Activated naive CD4-positive, alpha-beta T cell (primary cell): ENCODE measurements at places on chromosomes 1 and 21.

DNA sequence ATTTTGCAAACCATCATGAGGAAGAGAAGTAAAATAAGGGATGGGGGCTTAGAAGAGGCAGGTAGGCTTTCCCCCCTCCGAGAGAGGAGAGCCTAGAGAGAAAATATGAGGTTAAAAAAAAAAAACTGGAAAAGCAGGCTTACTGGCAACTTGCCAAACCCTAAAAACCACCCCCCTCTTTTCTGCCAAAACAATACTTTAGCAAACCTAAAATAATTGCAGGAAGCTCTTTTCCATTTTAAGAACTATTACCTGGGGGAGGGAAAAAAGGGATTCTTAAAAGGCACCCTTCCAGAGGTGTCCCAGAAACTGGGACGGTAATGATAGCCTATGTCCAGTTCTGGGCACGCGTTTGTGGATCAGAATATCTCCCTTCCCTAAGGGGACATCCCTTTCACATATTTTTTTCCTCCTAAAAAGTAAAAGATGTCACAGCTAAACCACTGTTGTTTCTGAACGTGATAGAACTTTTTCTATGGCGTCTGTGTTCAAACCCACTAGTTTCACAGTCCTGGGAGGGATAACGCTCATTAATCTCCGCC lies 1.1 kb upstream of the NFIA start:
- no peak for DNase-seq

DNA sequence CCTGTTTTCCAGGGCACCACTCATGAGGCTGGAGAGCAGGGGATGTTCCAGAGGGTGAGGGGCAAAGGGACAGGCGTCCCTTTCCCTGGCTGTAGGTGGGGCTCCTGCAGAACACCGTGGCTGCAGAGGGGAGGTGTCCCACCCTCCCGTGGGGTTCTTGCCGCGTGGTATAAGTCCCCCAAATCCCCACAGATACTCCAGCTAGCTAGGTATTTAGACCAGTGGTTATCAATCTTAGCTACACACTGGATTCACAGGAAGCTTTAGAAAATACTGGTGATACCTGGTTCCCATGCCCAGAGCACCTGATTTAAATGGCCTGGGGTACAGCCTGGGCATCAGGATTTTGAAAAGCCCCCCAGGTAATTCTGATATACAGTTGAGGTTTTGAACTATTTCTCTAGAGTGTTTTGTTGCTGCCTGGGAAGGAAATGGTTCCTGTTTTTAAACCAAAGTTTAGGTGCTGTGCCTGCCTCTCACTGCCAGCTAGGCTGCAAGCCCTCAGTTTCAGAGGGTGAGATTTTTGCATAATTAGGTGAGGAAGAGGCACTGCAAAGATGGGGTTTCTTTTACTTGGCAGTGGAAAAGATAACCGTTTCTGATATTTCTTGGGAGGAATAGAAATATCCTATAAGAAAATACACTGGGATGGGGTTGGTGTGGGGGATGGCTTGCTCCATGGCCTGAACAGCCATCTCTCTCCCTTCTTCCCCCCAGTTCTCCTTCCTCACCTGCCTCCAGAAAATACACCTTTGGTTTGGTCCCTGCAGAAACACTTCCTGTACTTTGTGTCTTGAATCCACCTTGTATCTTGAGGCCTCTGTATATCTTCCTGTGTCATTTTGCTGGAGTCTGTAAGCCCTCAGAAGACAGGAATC lies 51.7 kb downstream of the RASSF5 start:
- no peak for DNase-seq

GRCh38 chr1:21340230-21340945 lies 50.1 kb upstream of the ECE1 start:
- DNase-seq, result no peak

- DNase-seq, result no peak
Measured at GRCh38 chr1:111471012-111471411, 2.8 kb upstream of the C1orf162 start.

DNA sequence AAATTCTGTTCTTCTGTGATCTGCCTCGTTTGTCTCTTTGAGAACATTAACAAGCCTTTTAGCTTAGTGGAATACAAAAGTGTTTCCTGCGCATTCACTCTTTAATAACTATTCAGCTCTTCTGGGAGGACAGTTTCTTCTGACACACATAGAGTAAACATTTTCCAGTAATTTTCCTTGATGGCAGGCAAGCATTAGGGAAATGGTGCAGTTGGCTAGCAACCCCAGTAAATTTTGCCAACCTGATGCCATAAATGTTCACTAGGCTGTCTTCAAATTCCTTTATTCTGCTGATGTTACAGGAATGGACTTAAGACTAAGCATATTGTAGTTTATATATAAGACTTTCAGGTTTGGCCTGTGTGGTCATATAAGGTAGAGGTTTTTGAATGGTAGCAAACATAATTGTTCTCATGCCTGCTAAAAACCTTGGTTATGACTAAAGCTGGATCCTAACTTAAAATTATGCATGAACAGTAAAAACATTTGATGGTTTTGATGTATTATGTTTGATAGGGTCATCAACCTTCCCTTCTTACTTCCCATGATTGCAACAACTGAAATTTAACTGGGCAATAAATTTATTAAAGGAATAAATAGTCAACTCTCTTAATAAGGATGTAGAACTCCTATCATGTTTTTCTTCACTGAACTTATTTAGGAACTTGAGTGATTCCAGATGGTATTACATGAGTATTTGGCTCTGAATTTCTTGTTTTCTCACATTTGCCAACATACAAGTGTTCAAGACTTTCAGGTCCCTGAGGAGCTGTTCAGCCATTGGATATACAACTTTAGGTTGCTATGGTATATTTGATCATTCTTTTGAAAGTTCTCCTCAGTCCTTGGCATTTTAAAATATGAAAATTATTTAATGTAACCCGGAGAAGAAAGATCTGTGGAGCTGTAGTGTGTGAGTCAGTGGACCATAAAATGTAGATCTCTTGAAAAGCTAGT lies 223.4 kb downstream of the FMN2 start:
- DNase-seq, result no peak

DNA sequence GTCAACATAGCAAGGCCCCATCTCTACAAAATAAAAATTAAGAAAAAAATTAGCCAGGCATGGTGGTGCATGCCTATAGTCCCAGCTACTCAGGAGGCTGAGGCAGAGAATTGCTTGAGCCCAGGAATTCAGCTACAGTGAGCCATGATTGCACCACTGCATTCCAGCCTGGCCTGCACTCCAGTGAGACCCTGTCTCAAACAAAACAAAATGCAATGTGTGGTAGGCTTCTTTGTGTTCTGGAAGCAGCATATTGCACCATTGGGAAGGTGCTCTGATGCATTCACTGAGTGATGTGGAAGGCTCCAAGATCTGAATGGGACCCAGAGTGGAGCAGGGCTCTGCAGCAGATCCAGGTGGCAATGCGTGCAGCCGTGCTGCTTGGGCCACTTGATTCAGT lies 99.6 kb upstream of the COG2 start:
- no peak for DNase-seq

- no peak for DNase-seq
Measured at GRCh38 chr1:159199901-159200300, 4.8 kb upstream of the ACKR1 start.

GRCh38 chr21:37878946-37879660 lies 37.2 kb downstream of the KCNJ6 start:
- no peak for DNase-seq

DNA sequence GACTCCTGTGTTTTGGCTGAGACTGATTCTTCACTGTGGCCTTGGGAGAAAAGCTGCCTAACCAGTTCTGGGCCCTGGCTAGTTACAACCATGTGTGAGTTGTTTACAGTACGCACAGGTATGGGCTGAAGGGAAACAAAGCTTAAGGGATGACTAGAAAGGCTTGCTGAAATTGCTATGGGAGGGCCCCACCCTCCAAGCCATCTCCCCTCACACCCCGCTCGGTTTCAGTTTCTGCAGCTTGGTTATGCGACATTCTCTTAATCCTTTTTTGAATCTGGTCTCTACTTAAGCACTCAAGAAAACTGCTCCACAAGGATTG lies 43.1 kb downstream of the PBX1 start:
- DNase-seq, result no peak

- no peak for DNase-seq
Measured at GRCh38 chr1:155253797-155254196, 1.5 kb downstream of the ENTREP3 start.

- no peak for DNase-seq
Measured at GRCh38 chr21:42671778-42672593, 18.6 kb downstream of the PDE9A start.

GRCh38 chr1:160097911-160098851 lies at the start of gene IGSF8:
IGSF8 (minus strand) TSS chr1:160098619; CDS start chr1:160098472, 147 bp downstream.
- peak; percentile 97 for DNase-seq

- no peak for DNase-seq
Measured at GRCh38 chr1:225532240-225532944, 104.6 kb upstream of the LBR start.

DNA sequence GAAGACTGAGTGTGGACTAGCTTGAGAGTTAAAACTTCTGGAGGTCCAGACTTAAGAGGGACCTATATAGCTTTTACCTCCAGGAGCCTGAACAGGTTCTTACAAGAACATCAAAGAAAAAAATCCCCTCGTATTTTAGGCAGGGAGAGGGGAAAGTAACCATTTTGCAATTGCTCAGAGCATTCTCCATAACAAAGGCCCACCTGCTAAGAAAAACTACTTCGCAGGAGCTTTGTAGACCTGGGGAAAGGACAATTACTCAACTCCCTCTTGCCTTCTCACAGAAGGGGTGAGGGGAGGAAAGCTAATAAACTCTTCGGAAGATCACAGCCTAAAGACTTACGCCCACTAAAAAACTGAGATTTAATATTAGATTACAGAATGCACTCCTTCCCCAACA lies 86.3 kb downstream of the RERE start:
- no peak for DNase-seq

GRCh38 chr1:29670752-29671151 lies 434.4 kb downstream of the PTPRU start:
- DNase-seq, result no peak

DNA sequence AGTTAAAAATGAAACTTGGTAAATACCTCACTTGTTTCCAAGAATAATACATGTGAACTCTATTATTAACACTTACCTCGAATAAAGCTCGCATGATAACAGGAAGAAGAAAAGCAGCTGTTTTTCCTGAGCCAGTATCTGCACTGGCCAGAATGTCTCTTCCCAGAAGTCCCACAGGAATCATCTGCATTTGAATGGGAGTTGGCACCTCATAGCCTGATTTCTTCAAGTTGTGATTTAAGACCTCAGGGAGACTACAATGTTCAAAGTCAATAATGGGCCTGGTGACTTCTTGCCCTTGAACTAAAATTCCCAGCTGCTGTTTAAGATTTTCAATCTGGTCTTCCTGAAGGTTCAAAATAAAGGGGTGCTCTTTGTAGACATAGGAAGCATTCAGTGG lies 3.8 kb downstream of the DDX59 start:
- DNase-seq, result no peak

DNA sequence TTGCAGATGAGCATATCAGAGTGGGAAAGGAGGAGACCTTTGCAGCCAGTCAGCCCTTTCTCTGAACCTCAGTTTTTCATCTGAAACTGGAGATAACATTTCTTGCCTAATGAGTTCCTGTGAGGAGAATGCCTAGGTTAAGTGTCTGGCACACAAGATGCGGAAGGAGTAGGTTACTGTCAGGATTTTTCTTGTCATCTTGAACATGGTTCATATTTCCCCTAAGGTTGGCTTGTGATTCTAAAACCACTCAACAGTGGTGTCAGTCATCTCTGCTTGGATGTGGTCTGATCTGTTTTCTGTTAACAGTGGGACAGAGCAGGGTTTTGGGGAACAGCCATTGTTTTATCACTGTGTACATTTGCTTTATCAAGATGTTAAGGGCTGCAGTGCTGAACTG lies 70.6 kb downstream of the TGFB2 start:
- no peak for DNase-seq

DNA sequence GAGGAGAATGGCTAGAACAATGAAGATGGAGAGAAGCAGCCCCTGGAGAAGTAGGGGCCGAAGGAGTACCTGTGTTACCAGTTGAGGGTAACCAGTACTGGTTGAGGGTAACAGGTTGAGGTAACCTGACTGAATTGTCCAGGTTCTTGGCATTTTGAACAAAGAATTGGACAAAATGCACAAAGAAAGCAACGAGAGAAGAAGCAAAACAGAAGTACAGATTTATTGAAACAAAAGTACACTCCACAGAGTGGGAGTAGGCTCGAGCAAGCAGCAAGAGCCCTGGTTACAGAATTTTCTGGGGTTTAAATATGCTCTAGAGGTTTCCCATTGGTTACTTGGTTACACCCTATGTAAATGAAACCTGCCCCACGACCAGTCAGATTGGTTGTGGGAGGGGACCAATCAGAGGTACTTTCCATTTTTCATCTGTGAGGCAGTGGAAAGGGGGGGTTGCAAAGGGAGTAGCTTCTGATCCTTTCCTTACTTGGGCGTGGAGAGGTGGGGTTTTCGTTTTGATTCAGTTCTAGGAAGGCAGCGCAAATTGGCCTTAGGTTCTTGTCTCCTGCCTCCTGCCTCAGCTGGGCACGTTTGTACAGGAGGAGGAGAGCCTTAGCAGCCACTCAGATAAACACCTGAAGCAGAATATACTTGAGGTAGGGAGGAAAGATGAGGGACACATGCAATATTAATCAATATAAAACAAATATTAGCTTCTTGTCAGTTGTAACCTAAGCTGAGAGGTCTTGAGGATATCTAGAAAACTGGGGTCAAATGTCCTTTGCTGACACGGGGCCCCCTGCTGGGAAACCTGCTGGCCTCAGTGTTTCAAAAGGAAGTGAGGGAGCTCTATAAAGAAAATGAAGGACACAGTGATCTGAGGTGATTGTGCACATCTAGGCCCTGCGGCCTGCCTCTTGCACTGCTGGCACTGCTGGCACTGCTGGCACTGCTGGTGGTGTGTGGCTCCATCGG lies 14.3 kb upstream of the LSM10 start:
- DNase-seq, result no peak

DNA sequence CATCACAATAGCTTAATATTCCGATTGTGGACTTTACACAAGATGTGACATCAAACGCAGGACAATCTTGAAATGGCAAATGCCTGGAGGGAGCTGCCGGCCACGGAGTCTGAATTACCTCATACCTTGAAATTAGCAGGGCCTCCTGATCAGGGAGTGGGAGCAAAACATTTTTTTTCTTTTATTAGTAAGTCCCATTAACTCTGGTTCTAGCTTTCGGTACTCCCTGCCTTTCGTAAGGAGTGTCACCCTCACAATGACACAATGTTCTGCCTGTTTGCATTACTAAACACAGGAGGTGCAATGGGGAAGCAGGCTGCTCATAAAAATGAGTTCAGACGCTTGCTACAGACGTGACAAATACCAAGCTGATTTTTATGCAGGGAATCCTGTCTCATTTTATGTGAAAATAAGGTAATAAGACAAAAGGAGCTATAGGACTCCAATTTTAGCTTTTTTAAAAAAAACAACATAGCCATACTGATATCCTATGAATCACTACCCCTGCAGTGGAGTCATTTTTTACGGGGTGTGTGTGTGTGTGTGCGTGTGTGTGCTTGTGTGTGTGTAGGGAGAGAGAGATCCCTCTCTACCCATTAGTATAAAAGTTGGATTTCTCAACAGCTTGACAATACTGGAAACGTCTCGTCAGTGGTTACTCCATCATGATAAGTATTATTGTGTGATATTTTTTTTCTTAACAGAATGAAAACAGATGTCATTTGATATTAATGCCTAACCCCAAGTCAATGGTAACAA lies 205.1 kb upstream of the RUNX1 start:
- DNase-seq, result no peak

GRCh38 chr1:5572794-5573193 lies 419.4 kb downstream of the NPHP4 start:
- DNase-seq, result no peak

GRCh38 chr1:182147136-182147820 lies 85.8 kb upstream of the ZNF648 start:
- no peak for DNase-seq
